ENCODE measurements at places on chromosomes 2 and 18.

DNA sequence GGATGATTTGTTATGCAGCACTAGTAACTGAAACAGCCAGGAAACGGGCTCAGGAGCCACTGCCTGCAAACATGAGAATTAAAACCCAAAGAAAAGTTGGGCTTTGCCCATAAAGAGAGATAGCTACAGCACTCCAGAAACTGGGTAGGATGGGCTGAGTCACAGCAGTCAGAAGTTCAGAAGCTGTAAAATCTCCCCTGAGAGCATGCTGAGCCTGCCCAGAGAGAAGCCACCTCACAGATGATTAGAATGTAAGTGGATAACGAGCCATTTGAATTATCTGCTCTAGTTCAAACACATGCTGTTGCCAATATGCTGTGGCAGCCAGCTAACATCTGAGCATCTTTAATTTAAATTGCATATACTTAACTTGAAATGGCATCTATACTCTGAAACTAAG is 388.1 kb upstream of the ACVR2A start:
- no peak for DNase-seq

GRCh38 chr18:69590150-69590549 is 189.5 kb downstream of the DOK6 start:
- DNase-seq: no peak

DNA sequence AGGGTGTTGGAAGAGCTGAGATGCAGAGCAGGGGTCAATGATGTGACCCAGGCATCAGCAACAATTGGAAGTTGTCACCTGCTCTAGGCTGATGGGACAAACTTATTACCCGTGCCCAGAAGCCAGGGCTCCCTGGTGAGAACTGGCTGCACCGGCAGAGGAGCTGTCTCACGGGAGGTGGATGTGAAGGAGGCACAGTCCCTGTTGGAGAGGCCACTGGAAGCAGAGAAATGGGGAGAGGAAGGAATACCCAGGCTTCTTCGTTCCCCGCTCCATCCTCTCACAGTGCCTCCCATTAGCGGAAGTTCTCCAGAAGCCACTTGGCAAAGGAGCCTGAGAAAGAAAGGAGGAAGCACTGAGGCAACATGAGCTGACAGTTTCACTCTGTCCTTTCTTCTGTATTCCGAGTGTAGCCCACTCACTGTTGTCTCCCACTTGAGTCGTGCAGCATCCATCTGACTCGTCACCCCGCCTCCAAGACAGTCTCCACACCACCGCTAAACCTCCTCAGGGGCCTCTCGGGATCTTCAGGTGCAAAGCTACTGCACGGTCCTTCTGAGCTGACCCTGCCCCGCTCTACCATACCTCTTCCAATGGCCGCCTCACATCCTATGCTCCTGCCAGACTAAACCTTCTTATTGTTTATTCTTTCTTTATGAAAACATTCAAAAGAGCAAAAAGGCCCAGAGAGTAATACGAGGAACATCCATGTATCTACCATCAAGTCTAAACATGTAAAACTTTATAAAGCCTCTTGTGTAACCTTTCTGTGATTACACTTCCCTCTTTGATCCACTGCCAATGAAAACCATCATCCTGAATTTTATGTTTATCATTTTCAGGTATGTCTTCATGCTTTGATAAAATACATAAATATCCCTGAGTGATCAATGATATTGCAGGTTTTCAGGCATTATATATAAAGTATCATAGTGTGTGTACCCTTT is 19.1 kb upstream of the AFTPH start:
- DNase-seq: no peak

DNA sequence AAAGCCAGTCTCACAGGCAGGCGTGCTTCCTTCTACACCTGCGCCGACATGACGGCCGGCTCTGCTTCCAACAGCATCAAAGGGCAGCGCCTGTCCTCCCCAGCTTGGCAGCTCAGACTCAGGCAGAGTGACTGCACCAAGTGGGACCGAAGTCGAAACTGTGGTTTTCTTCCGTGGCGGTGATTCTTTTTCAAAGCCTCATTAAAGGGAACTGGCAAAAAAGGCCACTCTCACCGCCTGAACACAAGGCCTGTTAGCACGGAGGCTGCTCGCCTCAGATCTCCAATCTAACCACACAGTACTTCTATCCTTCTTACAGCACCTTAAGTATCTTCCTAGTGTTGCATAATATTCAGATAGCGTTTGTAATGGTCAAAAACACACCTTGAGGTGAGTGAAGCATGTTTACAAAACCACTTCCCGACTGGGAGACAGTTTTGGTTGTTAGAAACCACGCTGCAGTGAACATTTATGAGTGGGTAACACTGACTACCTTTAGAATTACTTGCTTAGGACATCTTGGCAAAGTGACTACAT is 236.4 kb downstream of the HDAC4 start:
- DNase-seq: no peak

DNA sequence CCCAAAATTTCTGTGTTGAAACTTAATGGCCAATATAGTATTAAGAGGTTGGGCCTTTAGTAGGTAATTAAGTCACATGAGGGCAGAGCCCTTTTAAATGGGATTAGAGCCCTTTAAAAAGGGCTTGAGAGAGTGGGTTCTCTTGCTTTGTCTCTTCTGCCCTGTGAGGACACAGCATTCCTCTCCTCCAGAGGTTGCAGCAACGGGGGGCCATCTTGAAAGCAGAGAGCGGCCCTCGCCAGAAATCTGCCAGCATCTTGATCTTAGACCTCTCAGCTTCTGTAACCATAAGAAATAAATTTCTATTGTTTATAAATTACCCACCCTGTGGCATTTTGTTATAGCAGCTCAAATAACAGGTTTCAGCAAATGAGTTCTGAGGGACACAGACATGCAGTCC is 305.0 kb upstream of the LRP1B start:
- no peak for DNase-seq

DNA sequence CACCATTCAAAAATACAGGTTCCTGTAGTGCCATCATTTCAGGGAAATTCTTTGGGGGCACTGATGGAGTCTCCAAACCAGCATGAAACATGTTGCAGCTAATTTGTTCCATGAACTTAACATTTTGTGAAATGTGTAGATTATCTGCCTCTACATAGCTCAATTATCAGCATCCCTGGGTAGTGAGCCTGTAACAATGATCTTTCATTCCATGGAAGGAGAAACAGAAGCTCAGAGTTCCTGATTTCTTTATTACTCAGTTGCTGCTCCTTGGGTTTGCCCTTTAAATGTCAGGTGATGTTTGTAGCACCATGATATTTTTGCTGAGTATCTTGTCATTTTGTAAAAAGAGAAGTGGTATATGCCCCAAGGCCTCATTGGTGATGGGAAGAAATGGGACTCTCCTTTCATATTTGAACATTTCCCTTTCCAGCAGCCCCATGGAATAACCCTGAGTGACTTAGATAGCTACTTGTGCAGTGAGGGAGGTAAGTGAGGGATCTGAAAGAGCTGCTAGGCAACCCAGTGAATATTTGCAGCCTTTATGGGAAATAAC is 146.9 kb downstream of the CERS6 start:
- no peak for DNase-seq

GRCh38 chr2:143312441-143312840 is 183.2 kb downstream of the ARHGAP15 start:
- no peak for DNase-seq

DNA sequence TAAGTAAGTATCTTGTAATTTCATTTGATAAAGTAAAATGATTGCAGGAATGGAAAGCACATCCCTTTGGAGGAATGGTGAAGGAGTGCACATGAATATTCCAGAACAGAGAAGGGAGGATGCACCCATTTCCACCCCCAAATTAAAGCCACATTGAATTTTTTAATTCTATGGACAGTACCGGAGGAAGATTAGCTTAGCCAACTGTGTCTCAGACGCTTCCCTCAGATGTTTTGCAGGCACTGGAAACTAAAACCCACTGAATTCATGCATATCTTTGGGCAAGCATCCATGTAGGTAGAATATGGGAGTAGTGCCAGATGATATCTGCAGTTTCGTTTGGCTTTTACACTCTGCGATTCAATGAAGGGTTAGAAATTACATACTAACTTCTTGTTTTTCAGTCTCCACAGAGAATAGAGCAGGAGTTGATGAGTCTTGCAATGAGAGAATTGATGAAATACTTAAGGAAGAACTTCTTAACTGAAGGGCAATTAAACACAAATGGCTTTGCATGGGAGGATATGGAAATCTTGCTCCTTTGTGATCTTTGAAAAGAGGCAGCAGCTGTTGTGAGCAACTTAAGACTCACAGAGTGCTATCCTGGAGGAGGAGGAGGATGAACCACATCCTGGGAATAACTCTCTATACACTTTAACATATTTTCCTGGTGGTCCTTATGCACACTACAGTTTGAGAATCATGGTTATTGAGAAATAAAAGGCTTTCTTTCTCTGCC is 71.7 kb upstream of the MYO3B start:
- no peak for DNase-seq

GRCh38 chr2:119713819-119714490 is 35.0 kb downstream of the TMEM177 start:
- DNase-seq: no peak

DNA sequence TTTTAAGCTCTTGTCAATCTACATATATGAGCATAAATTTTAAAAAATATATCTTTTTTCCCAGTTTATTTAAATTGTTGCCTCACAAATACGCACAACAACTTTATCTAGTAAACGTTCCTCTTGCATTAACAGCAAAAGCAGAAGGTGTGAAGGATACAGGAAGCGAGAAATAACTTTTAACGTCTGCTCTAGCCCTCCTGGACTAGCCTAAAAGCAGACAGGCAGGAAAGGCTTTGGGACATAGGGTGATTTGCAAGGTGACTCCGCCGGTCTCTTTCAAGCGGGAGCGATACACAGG is 434 bp upstream of the DUSP19 start:
- DNase-seq: no peak

DNA sequence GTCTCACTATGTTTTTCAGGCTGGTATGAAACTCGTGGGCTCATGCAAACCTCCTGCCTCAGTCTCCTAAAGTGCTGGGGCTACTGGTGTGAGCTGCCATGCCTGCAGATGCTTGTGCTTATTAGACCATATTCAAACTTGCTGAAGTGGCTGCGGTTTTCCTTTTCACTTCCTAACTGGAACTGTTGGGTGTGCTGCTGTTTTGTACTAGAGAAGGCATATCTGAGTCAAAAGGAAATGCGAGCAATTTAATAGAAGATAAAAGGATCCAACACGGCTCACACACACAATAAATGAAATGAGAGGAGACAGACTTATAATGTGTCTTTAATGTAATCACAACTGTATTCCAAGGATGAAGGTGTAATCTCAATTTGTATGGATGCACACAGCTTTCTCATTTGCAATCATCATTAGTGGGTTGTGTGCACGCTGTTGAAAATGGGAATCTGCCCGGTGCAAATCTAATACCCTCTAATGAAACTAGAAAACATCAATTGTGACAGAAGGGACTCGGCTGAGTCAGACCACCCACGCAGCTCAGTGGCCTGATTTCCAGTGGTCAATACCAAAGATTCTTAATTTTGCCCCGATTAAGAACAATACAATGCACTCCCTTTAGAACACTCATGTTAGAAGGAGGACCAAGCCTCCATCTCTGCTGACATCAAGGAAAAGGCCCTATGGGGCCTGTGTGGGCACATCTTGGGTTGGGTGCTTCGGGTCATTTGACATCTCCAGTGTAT is 532.7 kb downstream of the TDRD15 start:
- no peak for DNase-seq

- no peak for DNase-seq
Observed at GRCh38 chr2:24350826-24351626, 9.3 kb downstream of the ITSN2 start.

- DNase-seq: no peak
Observed at GRCh38 chr2:9694661-9695234, 64.0 kb upstream of the YWHAQ start.

- DNase-seq: no peak
Observed at GRCh38 chr2:54560146-54560881, 104.2 kb downstream of the SPTBN1 start.
